ENCODE measurements at places on chromosomes 7 and 10. TPM values are rescaled to one million over a fixed set of nuclear protein-coding genes. Genes with fewer than 3 reads are reported as not detected.

The BICC1 gene
- 2.9 TPM for total RNA-seq

The UBE3C gene
- total RNA-seq, result 61.0 TPM

The NPTX2 gene
- total RNA-seq, result 1.9 TPM

The MMP21 gene
- total RNA-seq, result not detected

The PNLIPRP2 gene
- total RNA-seq, result not detected

The KCP gene
- total RNA-seq, result not detected

The SEC23IP gene
- 51.0 TPM for total RNA-seq

The HOXA7 gene
- not detected for total RNA-seq

The TDRD1 gene
- not detected for total RNA-seq

The IGFBP1 gene
- total RNA-seq, result 0.38 TPM

The FEZF1 gene
- 0.08 TPM for total RNA-seq

The TRPV6 gene
- total RNA-seq, result not detected

The UCN3 gene
- total RNA-seq, result not detected

The NACAD gene
- 0.41 TPM for total RNA-seq

The UMAD1 gene
- 10.1 TPM for total RNA-seq

The TFR2 gene
- total RNA-seq, result 0.04 TPM

The FZD8 gene
- 44.6 TPM for total RNA-seq

The RHOBTB1 gene
- total RNA-seq, result 2.3 TPM

The NXPH1 gene
- total RNA-seq, result not detected

The DNA2 gene
- total RNA-seq, result 13.7 TPM

The TACC2 gene
- total RNA-seq, result 20.6 TPM

The GPRIN2 gene
- not detected for total RNA-seq

The MEST gene
- total RNA-seq, result 2.6 TPM

The PLCE1 gene
- total RNA-seq, result 4.4 TPM

The ZNF117 gene
- total RNA-seq, result 2.4 TPM

The SKAP2 gene
- total RNA-seq, result 16.8 TPM

The LRIT1 gene
- not detected for total RNA-seq

The PRR15 gene
- total RNA-seq, result 0.21 TPM

The LRRC18 gene
- total RNA-seq, result not detected

The MPLKIP gene
- 49.0 TPM for total RNA-seq
